ENCODE measurements at places on chromosomes 4 and X. TPM values are rescaled to one million over a fixed set of nuclear protein-coding genes. Genes with fewer than 3 reads are reported as not detected.

CCNA2 gene
- total RNA-seq: 17.1 TPM

UGT2A3 gene
- total RNA-seq: 0.09 TPM

HERC5 gene
- total RNA-seq: 1.00 TPM

KCND1 gene
- 0.82 TPM for total RNA-seq

PSAPL1 gene
- not detected for total RNA-seq

TRPC5OS gene
- total RNA-seq: not detected

NUP62CL gene
- 7.8 TPM for total RNA-seq

TRIM75 gene
- total RNA-seq: not detected

- no peak for DNase-seq
Observed at GRCh38 chrX:49260221-49260985, 4.1 kb downstream of the FOXP3 start.

- DNase-seq: no peak
Observed at GRCh38 chrX:149611623-149612175, 16.6 kb upstream of the HSFX2 start.

DNA sequence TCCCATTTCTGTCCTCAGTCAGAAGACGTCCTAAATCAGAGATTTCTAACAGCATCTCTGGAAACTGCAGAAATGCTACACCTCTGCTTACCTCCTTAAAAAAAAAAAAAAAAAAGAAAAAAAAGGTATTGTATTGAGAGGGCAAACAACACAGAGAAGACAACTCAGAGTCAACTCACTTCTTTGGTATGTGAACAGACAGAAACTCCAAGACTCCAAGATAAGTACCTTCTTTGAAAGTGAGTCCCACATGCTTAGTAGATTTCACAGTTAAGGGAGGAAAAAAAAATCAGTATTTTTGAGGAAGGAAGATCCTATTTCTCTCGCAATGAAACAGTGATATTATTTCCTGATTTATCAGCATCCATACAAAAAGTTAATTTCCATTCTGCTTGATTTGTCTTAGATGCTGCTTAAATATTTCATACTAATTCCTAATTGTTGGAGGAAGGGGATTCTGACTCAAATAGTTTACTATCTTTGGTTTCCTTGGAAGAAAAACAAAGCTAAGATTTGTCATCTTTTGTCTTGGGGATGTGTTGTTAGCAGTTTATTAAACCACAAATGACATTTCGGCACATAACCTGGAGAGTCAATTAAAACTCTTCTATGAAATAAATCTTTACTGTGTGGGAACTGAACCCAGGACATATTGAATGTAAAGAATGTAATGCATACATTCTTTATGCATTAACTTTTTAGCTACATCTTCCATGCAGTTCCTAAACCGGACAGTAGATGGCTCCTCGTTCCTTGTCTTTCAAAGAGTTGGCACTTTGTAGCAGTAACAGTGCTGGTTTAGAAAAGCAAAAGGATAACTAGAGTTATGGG is 4.7 kb downstream of the RASGEF1B start:
- DNase-seq: peak; percentile 57

- DNase-seq: no peak
Observed at GRCh38 chrX:18075603-18076002, 145.1 kb downstream of the BEND2 start.

- no peak for DNase-seq
Observed at GRCh38 chrX:45351478-45351877, 150.8 kb upstream of the DIPK2B start.

- DNase-seq: no peak
Observed at GRCh38 chr4:188138227-188138626, 1.0 kb upstream of the TRIML1 start.

GRCh38 chr4:171742436-171742835 is 70.8 kb upstream of the GALNTL6 start:
- DNase-seq: no peak

DNA sequence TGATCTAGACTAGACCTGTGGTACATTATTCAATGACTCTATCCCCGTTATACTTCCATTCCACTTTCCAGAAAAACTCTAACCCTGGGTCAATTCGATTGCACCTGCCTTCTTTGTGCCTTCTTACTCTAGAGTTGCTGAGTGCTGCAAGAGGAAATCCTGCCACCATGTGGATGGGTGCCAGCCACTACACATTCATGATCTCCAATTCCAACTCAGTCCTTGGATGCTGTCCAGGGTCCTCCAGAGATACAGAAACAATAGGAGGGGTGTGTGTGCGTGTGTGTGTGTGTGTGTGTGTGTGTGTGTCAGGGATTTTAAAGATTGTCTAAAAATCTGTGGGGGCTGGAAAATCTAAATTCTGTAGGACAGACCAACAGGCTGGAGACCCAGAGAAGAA is 42.9 kb upstream of the INTS6L start:
- DNase-seq: peak; percentile 10

DNA sequence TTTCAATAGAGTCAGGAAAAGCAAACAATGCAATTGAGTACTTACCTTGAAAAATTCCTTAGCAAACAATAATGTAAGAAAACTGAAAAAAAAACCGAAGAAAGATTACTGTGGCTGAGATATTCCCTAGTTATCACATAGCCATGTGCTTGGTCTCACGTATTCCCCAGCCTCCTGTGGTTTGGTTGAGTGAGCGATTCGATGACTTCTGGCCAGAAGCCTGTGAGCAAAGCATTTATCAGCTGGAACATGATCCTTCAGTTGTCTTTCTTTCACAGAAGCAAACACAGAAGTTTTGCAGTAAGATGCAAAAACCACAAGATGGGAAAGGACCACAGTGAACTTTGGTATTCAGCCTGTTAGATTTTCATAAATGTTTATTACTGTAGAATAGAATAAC is 1754.3 kb upstream of the AGA start:
- no peak for DNase-seq

- DNase-seq: no peak
Observed at GRCh38 chrX:49930039-49930438, 7.6 kb downstream of the CLCN5 start.

GRCh38 chrX:14359316-14359715 is 170.0 kb upstream of the GLRA2 start:
- no peak for DNase-seq

GRCh38 chr4:169612871-169613859 is 782 bp upstream of the NEK1 start:
- DNase-seq: peak; percentile 70

All from cerebellum (tissue), 4 donors.